ENCODE measurements at places on chromosomes 2 and 18.

DNA sequence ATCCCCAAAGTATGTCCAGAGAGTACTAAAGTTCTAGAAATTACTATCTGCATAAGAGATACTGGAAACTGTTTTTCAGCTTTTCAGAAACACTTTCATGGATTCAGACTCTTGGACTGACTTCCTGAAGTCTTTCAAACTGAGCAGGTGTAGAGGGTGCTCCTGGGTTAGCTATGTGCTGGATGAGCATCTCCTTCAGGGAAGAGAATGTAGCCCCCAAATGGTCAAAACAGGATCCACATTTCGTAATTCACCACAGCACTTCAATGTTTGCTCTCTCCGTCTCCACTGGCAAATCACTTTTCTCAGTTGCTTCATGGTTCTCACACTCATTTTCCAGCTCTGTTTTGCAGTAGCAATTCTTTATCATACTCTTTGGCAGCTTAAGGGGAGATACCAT, 23.2 kb upstream of the SATB2 start:
- no peak overlapping the region for H3K4me3 ChIP-seq
- H3K27ac ChIP-seq: no peak overlapping the region
- no peaks in the 10 kb centered on the region for H3K4me1 ChIP-seq
- no peaks in the 10 kb centered on the region for H3K36me3 ChIP-seq
- DNase-seq: no peak

DNA sequence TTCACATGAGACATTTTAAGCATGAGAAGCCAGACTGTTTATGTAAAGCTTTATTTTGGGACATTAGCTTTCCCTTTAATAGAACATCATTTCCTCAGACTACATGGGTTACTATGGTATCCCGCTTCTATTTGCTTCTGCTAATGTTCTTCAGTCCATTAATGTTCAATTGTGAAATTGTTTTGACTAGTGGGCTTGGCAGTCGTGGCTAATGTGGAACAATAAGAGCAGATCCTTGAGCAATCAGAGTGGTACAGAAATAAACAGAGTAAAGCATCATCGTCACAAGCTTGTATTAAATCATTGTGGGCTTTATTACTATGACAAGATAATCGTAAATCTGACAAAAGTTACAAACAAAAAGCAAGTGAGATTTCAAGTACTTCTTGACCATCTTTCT, 60.2 kb downstream of the PDE1A start:
- H3K27me3 ChIP-seq: no peaks in the 10 kb centered on the region
- no peak for DNase-seq
- H3K4me3 ChIP-seq: no peak overlapping the region
- no peaks in the 10 kb centered on the region for H3K4me1 ChIP-seq

DNA sequence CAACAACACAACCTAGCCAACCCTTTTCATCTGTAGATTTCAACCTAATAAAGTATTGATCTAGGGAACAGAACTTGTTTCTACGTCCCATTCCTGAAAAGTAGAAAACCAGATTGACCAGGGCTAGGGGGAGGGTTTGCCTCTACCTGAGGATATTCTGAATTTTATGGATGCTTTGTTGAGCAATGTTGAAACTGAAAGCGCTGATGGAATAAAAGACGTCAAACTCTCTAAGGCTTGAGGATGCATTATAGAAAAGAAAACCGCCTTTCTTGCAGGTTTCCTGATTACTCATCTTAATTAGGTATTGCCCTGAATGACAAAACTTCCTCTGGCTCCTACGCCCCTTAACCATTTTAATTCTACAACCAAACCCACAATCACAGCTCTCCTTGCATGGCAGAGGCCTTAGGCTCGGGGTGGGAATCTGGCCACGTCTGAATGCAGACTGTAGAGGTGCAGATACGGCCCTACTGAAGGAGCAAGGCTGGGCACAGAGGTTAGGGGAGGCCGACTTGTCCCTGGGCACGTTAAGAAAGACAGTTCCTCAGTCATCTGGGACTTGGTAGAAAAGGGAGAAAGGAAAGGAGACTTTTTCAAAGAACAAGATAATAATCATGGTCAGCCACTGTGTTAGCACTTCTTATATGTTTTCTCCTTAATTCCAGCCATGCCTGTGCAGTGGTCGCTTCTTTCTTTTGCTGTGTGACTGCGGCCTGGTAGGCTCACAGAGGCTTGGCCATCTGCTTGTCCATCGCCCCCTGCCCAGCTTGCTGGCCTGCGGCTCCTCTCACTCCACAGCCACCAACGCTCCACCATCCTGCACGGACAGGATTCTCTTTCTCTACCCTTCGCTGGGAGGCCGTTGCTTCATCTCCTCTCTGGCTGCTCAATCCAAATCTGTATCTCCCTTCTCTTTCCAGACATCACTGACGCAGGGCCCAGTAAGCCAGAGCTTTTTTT, 209.5 kb downstream of the VAPA start:
- H3K27ac ChIP-seq: no peak overlapping the region
- no peak overlapping the region for H3K4me3 ChIP-seq

GRCh38 chr2:134366359-134366758, 112.5 kb downstream of the MGAT5 start:
- no peak overlapping the region for H3K4me3 ChIP-seq
- no peak overlapping the region for H3K27ac ChIP-seq
- no peaks in the 10 kb centered on the region for H3K27me3 ChIP-seq
- peaks cover 48% of the 10 kb centered on the region for H3K36me3 ChIP-seq
- DNase-seq: no peak

Measured in naive thymus-derived CD8-positive, alpha-beta T cell (primary cell).